ENCODE measurements at places on chromosomes 1 and 21. TPM values are rescaled to one million over a fixed set of nuclear protein-coding genes. Genes with fewer than 3 reads are reported as not detected.
A peak's percentile ranks its signal among the peaks of the same experiment; 100 is the strongest.

INTS3 gene
- polyA plus RNA-seq = 160 TPM

C1orf210 gene
- polyA plus RNA-seq = 24.0 TPM

FCGR3A gene
- polyA plus RNA-seq = 1.8 TPM

ESRRG gene
- polyA plus RNA-seq = 33.7 TPM

SH2D5 gene
- 1.7 TPM for polyA plus RNA-seq

OLFML2B gene
- polyA plus RNA-seq = 10.2 TPM

LENEP gene
- polyA plus RNA-seq = 0.87 TPM

C1orf167 gene
- polyA plus RNA-seq = not detected

LEMD1 gene
- 4.8 TPM for polyA plus RNA-seq

KMO gene
- 18.2 TPM for polyA plus RNA-seq

TTC34 gene
- 1.2 TPM for polyA plus RNA-seq

SPATA21 gene
- 0.37 TPM for polyA plus RNA-seq

FH gene
- polyA plus RNA-seq = 93.1 TPM

DNA sequence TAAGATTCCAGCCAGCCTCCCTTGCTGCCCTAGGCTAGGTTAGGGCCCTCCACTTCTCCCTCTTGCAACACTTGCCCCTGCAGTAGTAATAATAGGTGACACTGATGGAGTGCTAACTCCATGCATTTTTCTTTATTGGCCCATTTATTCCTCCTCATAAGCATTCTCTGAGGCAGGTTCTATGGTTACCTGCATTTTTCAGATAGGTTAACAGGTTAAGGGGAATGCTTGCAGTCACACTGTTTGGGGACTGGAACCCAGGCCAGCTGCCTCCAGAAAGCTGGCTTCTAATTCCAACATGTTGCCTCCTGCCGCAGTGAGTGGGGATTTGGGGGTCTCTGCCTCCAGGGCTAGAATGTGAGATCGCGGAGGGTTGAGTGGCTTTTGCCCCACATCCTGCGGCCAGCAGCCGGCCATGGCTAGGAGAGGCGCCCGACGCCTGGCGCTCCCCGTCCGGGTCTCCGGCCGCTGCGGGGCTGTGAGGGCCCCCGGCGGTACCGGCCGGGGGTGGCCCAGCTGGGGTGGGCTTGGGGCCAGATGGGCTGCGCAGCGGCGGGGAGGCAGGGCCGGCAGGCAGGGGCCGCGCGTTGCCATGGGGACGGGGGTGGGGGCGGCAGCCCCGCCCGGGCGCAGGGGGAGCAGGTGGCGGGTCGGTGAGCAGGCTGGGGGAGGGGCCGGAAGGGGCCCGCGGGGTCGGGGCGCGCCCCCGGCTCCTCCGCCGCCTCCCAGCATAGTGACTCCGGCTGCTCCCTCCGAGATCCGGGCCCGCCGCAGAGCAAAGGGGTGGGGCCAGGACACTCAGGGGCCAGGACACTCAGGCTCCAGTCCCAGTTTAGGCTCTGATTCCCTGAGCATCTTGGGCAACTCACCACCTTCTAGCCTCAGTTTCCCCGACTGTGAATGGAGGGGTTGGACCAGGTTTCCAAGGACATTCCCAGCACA is 68.4 kb upstream of the SSBP3 start:
- DNase-seq = peak; percentile 56

- no peak for DNase-seq
These were observed 1122.5 kb downstream of the NCAM2 start for GRCh38 chr21:22120616-22121266.

DNA sequence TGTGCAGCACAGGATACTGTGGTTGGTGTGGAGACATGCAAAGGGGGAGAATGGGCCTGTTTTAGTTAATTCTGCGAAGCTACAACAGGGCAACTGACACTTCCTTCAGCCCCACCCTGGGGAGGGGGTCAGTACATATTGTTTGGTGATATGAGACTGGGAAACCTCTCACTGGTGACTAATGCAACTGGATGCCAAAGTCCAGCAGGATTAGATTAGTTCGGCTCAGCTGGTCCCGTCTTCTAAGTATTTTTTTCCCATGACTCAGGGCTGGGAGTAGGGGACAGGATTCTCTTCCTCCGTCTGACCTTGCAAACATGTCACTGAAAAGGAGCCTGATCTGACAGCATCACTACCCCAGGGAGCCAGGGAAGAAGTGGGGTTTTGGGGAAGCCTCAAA is 43.0 kb downstream of the PLXNA2 start:
- DNase-seq = no peak

- no peak for DNase-seq
These were observed 439.9 kb downstream of the DISC1 start for GRCh38 chr1:232066521-232066920.

- no peak for DNase-seq
These were observed 1742.1 kb downstream of the BRINP3 start for GRCh38 chr1:188735567-188735966.

DNA sequence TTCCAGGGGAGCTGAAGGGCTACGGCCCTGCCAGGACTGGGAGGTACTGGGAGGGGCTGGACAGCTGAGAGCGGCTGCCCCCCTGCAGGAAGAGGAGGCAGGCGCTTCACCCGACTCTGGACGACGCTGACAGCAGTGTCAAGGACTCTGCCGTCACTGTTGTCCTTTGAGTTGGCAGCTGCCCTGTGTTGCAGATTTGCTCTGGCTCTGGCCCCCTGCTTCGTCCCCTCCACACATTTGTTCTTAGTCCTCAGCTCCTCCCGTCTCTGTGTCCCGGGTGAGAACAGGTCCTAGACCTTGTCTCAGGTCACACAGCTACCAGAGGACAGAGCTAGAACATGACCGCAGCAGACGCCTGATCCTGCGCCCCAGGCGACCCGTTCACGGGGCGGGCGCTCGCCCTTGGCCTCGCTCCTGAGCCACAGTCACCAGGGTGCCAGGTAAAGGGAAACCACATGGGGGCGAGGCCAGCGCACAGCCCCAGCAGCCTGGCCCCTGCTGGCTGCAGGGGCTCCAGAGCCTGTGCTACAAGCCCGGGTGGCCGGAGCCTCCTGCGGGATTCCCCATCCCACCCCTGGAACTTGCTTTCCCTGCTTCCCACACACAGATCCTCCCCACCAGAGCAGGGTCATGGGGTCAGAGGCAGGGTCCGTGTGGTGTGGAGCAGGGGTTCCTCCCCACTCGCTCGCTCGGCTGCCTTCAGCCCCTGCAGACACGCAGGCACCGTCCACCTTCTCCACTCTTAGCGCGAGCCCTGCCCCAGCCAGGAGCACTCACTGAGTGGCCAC is 10.7 kb upstream of the NPHP4 start:
- no peak for DNase-seq

DNA sequence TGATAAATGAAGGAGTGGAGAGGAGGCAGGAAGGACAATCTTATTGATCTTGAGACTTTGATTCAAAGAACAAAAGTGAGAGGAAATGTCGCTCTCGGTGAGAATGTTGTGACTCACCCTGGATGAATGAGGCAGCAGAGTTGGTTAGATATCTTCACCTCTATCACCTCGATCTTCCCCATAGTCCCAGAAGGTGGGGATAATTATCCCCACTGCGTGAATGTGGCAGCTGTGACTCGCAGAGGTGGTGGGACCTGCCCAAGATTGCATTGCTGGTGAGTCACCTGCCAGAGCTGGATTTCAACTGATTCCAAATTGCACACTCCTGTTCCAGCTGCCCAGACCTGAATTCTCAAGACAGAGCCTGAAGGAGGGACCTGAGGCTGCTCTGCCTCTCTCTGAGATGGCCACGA is 105.0 kb downstream of the MATN1 start:
- no peak for DNase-seq

GRCh38 chr1:116515702-116516101 is 55.1 kb downstream of the CD58 start:
- DNase-seq = no peak

GRCh38 chr21:16194788-16195537 is 465.2 kb downstream of the USP25 start:
- peak; percentile 38 for DNase-seq

DNA sequence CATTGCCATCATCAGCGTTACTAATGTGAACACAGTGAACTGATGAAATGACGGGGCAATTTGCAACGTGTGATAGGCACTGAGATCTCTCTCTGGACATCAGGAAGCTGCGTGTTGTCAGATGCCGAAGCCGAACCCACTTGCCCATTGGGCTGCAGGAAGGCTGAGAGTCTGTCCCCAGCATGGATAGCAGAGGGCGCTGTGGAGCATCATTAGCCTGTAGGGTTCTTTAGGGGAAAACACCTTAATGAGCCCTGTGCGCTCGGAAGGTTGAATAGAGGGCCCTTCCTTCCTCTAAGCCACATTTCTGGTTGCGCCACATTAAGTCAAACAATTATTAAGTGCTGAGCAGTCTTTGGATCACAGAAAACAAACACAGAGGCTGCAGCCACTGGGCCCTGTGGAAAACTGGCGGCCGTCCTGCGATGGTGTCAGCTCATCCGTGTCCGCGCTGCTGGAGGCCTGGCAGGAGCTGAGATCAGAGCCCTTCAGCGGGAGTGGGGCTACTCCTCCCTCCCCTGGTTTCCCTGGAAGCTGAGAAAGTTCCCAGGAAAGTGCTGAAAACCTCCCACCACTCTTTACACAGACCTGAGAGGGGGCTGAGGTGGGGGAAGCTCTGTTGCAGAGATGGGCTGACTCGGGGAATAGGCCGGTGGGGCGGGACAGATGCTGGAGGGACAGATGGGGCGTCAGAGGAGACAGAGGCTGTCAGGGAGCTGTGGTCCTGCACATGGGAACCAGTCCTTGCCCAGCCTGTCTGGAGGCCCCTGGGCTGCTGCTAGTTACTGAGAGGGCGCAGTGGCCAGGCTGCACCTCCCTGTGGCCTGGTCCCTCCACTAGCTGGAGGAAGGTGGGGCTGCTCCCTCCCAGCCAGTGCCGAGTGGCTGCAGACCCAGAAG is 12.7 kb downstream of the TFF2 start:
- peak; percentile 88 for DNase-seq

DNA sequence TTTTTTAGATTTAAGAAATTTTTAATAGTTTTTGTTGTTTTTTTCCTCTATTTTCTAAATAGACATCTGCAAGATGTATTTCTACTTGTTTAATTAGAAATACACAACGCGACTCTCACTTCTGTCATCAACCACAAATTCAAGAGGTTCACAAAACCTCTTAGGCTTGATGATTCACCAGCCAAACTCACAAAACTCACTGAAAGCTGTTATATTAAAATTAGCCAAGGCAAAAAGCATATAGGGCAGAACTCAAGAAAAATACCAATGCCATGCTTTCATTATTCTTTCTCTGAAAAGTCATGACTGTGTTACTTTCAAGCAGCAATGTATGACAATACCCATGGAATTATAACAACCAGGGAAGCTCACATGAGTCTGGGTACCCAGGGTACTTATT is 487.0 kb upstream of the RGS18 start:
- no peak for DNase-seq

DNA sequence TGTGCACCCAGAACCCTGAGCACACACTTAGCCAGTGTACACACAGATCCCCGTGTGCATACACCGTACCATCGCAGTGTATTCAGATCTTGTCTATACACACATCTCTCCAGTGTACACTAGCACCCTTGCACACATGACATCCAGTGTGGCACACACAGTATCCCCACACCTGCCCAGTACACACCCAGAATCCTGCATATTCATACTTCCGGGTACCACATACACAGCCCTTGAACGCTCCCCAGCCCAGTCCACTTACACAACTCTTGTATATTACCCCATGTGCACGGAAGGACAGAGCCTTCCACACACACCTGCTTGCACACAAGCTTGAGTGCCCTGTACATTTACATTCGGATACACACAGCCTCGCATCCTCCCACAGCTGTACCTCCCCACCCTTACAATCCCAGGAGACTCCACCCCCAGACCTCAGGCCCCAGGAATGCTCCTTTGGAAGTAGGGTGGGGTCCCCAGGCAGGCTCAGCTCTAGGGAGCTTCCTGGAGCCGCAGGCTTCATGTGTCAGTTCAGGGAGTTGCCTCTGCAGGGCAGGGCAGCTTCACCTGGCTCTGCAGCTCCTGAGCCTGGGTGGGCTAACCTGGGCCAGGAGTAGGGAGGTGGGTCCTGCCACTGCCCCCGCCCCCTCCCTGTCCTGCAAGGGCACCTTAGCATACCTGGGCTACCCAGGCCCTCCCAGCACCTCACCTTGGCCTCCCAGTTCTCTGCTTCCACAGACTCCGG is 46.2 kb downstream of the AHDC1 start:
- no peak for DNase-seq

- DNase-seq = no peak
These were observed 56.5 kb upstream of the ZNF326 start for GRCh38 chr1:89938171-89939055.

DNA sequence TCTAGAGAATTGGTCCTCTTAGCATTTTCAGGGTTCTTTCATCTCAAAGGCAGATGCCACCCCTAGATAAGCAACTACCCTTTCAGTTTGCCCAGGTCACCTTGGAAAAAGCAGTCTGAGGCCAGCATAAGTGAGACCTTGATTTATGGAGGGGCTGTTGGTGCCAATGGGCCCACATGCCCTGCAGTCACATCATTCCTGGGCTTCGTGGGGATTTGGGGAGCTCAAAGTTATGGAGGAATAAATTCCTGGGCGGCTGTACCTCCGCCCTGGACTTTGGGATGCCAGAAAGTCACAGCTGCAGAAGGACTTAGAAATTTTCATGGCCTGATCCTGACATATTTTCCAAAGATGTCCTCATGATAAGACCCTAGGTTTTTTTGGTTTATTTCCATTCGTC is 2.7 kb upstream of the SDHB start:
- no peak for DNase-seq

- DNase-seq = no peak
These were observed 8.6 kb downstream of the OR2L3 start for GRCh38 chr1:248055261-248055660.

- DNase-seq = no peak
These were observed 118.0 kb upstream of the MARK1 start for GRCh38 chr1:220409771-220410595.

DNA sequence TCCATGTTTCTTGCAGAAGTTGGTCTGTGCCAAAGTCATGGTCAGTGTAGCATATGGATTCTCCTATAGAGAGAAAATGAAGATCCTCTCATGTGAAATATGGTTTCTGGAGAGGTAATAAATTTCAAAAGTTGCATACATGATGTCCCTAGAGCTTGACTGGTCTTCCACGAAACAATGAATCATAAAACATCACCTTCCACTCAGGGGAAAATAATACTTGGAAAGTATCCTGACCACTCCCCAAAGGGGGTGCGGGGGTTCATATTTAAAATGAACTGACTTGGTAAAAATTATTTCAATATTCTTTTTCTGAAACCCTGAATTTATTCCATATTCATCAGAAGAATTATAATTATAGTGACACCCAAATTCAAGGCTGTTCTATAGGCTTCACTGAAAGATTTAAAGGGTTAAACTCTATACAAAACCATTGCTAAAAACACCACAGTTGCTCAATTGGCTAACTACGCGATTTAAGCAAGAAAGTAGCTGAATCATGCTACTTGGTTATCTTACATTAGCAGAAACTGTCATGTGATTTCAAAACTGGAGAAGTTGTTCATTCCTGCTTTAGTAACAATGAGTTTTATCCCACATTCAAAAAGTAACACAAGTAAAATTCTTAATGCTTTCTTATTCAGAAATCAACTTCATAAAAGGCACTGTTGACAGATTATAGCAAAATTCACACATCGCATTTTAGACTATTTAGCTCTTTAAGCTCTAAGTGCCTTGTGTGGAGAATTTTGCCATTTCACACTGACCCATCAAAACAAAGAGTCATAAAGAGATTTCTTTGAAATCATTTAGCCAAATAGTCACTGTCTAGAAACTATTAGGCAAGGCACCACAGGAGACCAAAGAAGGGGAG is 5.3 kb downstream of the CREG1 start:
- no peak for DNase-seq

GRCh38 chr1:19436716-19437476 is 48.4 kb downstream of the CAPZB start:
- DNase-seq = no peak

- no peak for DNase-seq
These were observed 14.0 kb downstream of the C1orf94 start for GRCh38 chr1:34190692-34191091.
